ENCODE measurements at places on chromosomes 1 and 21.

DNA sequence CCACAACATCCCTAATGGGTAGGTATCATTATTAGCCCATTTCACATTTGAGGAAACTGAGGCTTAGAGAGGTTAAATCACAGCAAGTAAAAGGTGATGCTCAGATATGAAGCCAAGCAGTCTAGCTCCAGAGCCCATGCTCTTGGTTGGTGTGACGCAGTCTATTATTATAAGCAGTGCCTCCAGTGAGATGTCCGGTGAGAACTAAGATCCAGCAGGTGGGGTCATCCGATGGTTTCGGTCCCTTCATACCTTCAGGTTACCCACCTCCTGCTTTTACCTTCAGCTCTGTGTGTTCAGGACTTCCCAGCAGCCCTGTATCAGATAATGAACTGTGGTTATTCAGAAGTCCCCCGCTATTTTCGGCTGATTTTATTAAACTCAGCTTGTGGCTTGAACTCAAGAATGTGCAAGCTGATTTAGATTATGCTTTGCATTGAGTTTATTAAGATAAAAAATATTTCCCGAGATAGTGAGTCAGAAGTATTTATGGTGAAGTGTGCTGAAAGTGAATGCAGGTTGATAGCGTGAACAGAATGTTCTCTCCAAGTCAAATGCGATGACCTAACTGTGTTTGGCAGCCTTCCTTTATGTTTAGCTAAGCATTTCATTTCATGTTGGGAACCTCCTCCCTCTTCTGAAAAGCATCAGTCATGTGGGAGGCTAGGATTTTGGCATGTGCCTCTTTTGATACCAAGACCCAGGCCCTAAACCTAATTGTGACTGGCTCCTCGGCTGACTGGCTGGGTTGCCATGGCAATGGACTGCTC, 160.9 kb upstream of the UBE2U start:
- DNase-seq: peak; percentile 63

DNA sequence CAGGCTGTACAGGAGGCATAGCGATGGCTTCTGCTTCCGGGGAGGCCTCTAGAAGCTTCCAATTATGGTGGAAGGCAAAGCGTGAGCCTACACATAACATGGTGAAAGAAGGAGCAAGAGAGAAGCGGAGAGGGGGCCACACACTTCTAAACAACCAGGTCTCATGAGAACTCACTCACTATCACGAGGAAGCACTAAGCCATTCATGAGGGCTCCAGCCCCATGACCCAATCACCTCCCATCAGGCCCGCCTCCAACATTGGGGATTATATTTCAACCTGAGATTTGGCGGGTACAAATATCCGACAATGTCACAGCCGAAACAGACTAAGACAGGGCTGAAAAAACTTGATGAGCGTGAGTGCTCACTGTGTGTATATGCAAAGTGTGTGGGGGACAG, 89.3 kb upstream of the CNIH3 start:
- no peak for DNase-seq

- peak; percentile 80 for DNase-seq
Observed at GRCh38 chr1:155134880-155135414, 705 bp upstream of the SLC50A1 start.

- no peak for DNase-seq
Observed at GRCh38 chr1:28070725-28071593, 17.5 kb downstream of the EYA3 start.

GRCh38 chr1:116931016-116931918, 21.6 kb downstream of the PTGFRN start:
- no peak for DNase-seq

DNA sequence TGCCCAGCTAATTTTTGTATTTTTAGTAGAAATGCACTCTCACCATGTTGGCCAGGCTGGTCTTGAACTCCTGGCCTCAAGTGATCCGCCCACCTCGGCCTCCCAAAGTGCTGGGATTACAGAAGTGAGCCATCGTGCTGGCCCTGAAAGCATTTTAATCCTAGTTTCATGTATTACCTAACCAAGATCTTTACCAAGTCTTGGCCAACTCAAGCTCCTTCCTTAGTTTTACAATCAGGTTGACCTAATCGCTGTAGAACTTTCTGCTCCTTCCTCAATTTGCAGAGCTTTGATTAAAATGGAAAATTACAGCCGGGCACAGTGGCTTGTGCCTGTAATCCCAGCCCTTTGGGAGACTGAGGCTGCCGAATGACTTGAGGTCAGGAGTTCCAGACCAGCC, 3.2 kb upstream of the TMEM63A start:
- DNase-seq: no peak

GRCh38 chr1:209823143-209824041, 4.4 kb upstream of the UTP25 start:
- no peak for DNase-seq

GRCh38 chr1:178609015-178609414, 96.1 kb downstream of the TEX35 start:
- peak; percentile 85 for DNase-seq

GRCh38 chr1:6157528-6158174, 22.5 kb downstream of the CHD5 start:
- no peak for DNase-seq

GRCh38 chr1:55823541-55824250, 608.5 kb upstream of the USP24 start:
- no peak for DNase-seq

- DNase-seq: no peak
Observed at GRCh38 chr1:115495625-115496024, 146.1 kb upstream of the VANGL1 start.

DNA sequence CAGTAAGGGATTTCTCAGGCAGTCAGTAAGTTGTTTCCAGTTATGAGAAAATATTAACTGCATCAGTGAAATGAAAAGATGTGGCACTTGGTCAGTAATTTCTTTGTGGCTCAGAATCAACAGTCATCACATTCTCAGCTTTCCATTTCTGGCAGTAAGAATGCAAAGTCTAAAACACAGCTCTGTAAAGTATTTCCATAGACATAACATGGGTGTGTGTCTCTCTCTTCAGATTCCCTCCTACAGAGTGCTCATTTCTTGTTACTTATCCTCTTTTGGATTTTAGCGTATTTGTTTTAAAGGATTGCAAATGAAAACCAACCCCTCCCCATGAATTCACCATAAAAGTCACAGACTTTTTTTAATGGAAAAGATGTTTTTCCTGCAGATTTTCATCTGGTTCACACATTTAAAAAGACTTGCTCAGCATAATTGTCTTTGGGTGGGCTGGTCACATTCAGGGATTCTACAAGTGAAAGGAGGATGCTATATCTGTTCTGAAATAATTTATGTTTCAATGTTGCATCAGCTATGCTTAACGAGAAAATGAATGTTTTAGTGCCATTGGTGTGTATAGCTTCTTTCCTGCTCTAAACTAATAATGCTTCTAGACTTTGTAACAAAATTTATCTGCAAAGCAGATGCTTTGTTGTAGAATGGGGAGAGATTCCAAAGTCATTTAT, 34.6 kb upstream of the CD55 start:
- DNase-seq: peak; percentile 12

GRCh38 chr1:6683434-6683833, 18.2 kb downstream of the DNAJC11 start:
- no peak for DNase-seq

GRCh38 chr1:8318436-8318835, 522 bp downstream of the SLC45A1 start:
- no peak for DNase-seq

DNA sequence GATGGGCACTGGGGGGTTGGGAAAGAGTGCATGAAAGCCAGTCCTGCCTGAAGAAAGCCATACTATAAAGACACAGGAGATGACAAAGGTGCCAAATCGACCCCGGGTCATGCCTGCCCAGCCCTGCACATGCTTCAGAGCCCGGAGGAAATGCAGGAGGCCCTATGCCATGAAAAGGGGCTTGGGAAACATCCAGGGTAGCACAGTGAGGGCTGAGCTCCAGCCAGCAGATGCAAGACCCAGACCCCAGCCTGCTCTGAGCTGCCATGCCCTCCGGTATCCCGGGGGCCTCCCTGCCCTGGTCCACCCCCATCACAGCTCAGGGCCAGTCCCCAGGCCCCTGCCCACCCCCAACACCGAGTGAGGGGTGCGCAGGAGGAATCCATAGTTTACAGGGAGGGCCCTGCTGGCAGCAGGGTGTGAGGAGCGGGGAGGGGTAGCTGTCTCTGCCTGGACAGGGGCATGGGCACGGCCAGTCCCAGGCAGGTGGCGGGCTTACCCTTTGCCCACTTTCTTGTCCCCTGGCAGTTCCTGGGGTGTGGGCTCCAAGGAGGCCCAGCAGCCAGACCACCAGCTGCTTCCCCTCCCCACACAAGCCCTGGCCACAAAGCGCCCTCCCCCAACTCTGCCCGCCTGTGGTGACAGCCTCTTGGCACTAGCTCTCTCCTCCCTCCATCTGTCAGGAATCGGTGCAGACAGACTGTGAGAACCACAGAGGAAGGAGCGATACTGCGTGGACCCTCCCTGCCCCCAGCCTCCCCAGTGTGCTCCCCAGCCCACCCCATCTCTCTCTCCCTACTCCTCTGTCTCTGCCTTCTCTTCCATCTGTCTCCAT, 16.8 kb downstream of the LRP8 start:
- no peak for DNase-seq

DNA sequence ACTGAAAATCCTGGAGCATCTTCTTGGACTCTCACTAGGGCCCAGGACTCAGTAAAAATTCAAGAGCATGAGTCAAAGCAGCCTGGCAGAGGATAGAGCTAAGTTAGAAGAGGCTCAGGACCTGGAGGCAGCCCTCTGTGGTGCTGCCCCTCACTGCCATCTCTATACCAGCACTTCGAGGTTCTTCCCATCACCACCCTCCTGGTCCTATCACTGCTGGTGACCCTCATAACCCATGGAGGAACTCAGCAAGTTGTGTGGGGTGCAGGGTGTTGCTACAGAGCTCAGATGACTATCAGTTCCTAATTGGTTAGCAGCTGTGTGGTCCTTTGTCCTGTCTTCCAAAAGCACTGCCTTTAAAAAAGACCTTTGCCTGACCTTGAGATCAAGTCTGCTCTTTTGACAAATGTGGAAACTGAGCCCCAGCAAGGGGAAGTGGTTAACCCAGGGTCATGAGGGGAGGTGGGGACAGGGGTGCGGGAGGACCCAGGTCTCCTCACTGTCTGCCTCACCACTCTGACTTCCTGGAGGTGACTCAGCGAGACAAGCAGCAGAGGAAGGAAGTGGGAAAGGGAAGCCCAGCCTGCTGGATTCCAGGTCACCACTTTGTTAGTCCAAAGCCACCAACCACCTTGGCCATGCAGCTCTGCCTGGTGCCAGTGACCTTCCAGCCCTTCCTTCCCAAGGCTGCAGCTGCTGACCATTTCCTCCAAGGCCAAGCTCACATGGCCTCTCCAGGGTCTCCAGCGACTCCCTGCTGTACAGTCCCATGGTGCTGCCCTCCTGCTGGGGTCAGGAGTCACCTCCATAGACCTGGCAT, 199.4 kb upstream of the EDN2 start:
- no peak for DNase-seq

DNA sequence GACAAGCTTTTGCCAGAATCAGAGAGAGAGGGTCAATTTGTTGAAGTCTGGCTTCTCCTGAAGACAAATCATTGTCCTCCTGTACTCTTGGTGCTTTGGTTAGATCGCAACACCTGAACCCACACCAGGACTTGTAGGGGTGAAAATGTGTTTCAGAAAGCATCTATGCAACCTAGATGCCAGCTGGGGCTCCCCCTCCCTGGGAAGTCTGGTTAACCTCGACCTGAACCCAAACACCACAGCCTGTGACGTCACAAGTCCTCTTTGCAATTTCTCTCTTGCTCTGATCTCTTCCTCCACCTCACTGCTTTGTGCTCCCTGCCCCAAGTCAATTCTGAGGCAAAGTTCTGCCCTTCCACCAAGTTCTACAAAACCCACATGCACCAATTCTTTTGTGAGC, 42.8 kb upstream of the USP24 start:
- DNase-seq: no peak

GRCh38 chr1:108718927-108719655, 6.4 kb downstream of the FNDC7 start:
- no peak for DNase-seq

GRCh38 chr1:61050541-61051442, 31.6 kb upstream of the NFIA start:
- no peak for DNase-seq

DNA sequence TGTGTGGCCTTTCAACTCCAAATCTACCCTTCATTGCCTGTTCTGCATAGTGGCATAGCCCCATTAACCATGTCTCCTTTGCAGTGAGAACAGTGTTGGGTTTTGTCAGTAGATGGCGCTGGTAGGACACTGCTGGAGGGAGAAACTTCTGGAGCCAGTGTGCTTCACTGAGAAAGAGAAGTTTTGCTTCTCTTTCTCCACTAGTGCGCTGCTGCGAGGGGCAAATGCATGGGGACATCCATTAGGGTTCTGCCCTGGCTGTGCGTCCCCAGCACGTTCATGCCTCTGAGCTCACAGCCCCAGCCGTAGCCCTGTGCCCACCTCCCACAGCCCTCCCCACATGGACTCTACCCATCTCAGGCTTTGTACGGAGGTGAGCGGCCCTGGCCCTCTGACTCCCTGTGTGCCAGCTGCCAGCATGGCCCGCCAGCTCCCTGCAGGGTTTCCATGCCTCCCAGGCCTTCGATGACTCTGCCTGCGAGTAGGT, 53.1 kb downstream of the RIMS3 start:
- no peak for DNase-seq

- DNase-seq: no peak
Observed at GRCh38 chr1:81428998-81429397, 371.7 kb upstream of the ADGRL2 start.

DNA sequence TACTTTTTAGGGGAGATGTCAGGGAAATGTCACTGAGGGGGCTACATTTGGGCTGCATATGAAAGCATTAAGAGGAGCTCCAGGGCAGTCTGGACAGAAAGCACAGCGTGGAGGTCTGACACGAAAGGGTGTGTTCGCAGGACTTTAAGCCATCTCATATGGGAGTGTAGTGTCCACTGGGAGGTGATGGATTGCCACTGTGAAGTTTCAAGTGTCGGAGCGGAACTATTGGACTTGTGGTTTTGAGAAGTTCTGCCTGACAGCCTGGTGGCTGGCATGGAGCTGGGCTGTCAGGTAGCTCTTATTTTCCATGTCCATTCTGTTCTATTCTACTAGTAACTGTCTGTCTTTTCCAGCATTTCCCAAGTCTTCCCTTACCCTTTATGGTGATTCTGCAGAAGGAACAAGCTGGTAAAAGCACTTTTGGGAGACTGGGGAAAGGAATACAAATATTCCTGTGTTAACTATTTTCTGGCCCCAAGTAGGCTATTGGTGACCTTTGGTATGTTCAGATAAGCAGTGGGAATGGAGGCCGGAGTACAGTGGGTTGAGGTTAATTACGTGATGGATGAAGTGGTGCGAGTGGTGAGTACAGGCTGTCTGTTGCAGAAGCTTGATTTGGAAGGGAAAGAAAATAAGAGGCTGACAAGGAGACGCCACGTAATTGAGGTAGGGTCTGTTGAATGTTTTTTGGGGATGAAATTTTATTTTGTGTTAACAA, 19.3 kb downstream of the B3GALT5 start:
- DNase-seq: no peak

- peak; percentile 16 for DNase-seq
Observed at GRCh38 chr1:62508187-62508758, 71.4 kb downstream of the USP1 start.

Data from BJ (cell line).